ENCODE measurements at places on chromosomes 7 and 10.

DNA sequence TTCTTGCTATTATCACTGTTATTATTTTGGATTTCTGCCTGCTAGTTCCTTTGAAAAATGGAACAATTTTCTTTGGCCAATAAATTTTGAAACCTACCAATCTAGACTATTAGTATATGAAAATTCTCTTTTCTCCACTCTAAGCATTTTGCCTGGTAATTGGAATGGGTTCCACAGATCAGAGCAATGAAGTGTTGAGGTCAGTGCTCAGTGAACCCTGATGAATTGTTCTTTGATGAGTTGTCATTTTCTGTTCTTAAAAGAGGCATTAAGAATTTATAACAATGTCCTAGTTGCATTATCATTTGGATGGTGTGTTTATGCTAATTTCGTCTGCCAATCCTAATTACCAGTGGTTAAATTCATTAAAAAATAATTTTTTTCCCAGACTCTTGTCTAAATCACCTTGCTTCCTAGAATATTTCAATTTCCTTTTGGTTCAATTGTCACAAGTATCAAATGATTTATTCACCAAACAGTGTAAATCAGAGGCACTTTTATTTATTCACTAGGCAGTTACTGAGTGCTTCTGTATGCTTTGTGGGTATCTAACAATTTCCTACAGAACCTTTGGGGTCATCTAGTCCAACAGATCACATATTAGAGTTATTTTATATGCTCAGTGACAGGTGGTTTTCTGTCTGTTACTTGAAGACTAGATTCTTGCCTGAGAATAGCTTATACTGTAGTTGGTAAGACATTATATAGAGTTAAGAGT, 239.0 kb downstream of the DNAJB9 start:
- H3K27ac ChIP-seq: no peak overlapping the region
- no peaks in the 10 kb centered on the region for H3K4me1 ChIP-seq
- H3K27me3 ChIP-seq: no peaks in the 10 kb centered on the region
- H3K36me3 ChIP-seq: no peaks in the 10 kb centered on the region

- no peak for DNase-seq
- H3K27me3 ChIP-seq: peaks cover 24% of the 10 kb centered on the region
- H3K27ac ChIP-seq: peak overlapping the region; percentile 44
- H3K36me3 ChIP-seq: peaks cover 3% of the 10 kb centered on the region
- no peaks in the 10 kb centered on the region for H3K4me1 ChIP-seq
Measured at GRCh38 chr7:1706721-1707613, 36.9 kb downstream of the ELFN1 start.

DNA sequence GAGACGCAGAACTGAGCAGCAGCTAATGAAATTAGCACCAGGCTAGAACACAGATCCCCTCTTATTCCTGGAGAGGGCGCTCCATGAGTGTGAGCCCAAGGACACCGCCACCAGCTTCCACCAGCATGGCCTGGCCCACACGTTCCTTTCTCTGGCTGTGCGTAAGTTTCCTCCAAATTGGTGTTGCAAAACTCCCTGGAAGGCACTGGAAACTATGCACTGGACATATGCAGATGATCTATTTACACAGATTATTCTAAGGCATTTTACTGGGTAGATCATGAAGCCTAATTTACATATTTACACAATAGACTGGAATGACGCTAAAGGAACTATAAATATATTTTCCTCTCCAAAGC, 455.6 kb upstream of the FOXK1 start:
- H3K4me3 ChIP-seq: no peak overlapping the region
- no peak overlapping the region for H3K27ac ChIP-seq
- H3K36me3 ChIP-seq: no peaks in the 10 kb centered on the region

- H3K4me3 ChIP-seq: no peak overlapping the region
- H3K27me3 ChIP-seq: no peaks in the 10 kb centered on the region
- H3K4me1 ChIP-seq: peaks cover 61% of the 10 kb centered on the region
- DNase-seq: no peak
- H3K36me3 ChIP-seq: peaks cover 6% of the 10 kb centered on the region
- H3K27ac ChIP-seq: peak overlapping the region; percentile 42
Measured at GRCh38 chr10:98172073-98172472, 37.6 kb downstream of the R3HCC1L start.

DNA sequence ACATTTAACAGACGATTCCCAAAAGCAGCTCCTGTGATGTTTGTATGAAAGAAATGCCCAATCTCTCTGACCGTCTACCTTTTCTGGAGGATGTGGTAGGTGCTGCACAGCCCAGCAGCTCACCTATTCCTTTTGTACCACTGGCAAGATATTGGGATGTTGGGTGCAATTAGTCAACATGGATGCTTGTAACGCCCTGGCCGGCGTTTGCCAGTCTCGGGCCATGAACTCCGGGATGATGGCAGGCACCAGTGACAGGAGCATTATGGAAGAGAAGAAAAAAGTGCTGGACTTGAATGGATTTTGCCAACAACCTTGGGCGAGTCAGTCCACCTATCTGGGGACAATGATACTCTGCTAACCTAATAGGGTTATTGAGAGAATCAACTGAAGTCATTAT, 69.0 kb upstream of the ZNF438 start:
- DNase-seq: no peak
- peaks cover 32% of the 10 kb centered on the region for H3K27me3 ChIP-seq
- no peak overlapping the region for H3K4me3 ChIP-seq
- H3K4me1 ChIP-seq: no peaks in the 10 kb centered on the region
- H3K36me3 ChIP-seq: no peaks in the 10 kb centered on the region
- no peak overlapping the region for H3K27ac ChIP-seq

GRCh38 chr7:22363756-22364422, 6.9 kb upstream of the RAPGEF5 start:
- no peaks in the 10 kb centered on the region for H3K4me1 ChIP-seq
- DNase-seq: no peak
- peaks cover 35% of the 10 kb centered on the region for H3K27me3 ChIP-seq
- H3K27ac ChIP-seq: no peak overlapping the region

- H3K27me3 ChIP-seq: no peaks in the 10 kb centered on the region
- H3K36me3 ChIP-seq: no peaks in the 10 kb centered on the region
- no peak overlapping the region for H3K27ac ChIP-seq
- H3K4me3 ChIP-seq: no peak overlapping the region
- DNase-seq: no peak
- H3K4me1 ChIP-seq: no peaks in the 10 kb centered on the region
Measured at GRCh38 chr10:36366065-36366464, 724.0 kb upstream of the FZD8 start.

- no peak for DNase-seq
- H3K36me3 ChIP-seq: peaks cover 6% of the 10 kb centered on the region
- peaks cover 58% of the 10 kb centered on the region for H3K4me1 ChIP-seq
- H3K27ac ChIP-seq: peak overlapping the region; percentile 33
- no peak overlapping the region for H3K4me3 ChIP-seq
Measured at GRCh38 chr7:143256932-143257331, 6.3 kb upstream of the GSTK1 start.

- H3K4me1 ChIP-seq: no peaks in the 10 kb centered on the region
- DNase-seq: no peak
- no peaks in the 10 kb centered on the region for H3K27me3 ChIP-seq
- H3K36me3 ChIP-seq: peaks cover 4% of the 10 kb centered on the region
- H3K4me3 ChIP-seq: no peak overlapping the region
Measured at GRCh38 chr10:54203401-54203800, 597.6 kb downstream of the PCDH15 start.

DNA sequence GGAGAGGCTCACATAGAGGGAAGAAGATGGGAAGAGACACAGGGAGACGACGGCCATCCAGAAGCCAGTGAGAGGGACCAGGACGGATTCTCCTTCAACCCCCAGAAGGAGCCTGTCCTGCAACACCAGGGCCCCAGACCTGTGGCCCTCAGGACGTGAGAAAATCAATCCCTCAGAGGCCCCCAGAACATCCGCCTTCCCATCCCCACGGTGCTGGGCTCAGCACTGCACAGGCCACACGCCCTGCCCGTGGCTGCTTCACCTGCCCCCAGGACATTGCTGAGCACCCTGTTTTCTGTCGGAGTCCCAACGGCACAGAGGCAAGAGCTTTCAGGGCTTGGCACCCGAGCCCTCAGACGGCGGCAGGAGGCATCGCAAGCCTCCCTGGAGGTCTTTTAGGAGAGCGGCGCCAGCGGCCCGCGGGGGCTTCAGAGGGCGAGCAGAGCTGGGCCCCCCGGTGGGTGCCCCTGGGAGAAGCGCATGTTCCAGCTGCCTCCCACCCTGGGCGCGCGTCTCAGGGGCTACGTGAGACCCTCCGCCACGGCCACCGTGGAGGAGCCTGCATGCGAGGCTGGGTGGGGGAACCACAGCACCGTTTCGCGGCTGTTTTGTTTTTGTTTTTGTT, 42.8 kb downstream of the PDGFA start:
- no peaks in the 10 kb centered on the region for H3K27me3 ChIP-seq
- H3K36me3 ChIP-seq: no peaks in the 10 kb centered on the region
- H3K27ac ChIP-seq: no peak overlapping the region

GRCh38 chr7:92635538-92635937, 45.3 kb upstream of the FAM133B start:
- no peaks in the 10 kb centered on the region for H3K27me3 ChIP-seq
- peaks cover 2% of the 10 kb centered on the region for H3K36me3 ChIP-seq
- no peak overlapping the region for H3K4me3 ChIP-seq

DNA sequence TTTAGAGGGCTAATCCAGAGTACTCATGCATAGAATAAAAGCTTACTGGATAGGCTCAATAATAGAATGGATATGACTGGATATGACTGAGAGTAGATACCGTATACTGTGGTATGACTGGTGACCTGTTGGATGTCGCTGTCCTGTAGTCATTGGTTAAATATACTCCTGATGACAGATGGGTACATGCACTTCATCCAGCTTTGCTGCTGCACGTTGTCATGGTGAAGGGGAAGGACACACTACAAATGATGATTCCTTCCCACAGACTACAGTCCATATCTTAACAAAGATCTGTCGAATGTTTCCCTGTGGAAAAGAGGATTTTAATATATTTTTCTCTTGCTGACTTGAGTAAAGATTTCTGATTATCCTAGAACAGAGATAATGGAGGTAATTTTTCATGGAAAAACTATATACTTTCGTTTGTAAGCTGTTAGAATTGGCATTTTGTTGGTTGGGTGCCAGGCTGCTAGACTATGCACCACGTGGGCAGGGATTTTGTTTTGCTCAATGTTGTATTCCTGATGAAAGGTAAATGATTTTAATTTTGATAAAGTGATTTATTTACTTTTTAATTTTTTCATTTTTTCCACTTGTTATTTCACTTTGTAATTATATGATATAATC, 97.3 kb downstream of the PPP1R9A start:
- no peak for DNase-seq
- H3K36me3 ChIP-seq: peaks cover 2% of the 10 kb centered on the region
- H3K27me3 ChIP-seq: no peaks in the 10 kb centered on the region
- no peaks in the 10 kb centered on the region for H3K4me1 ChIP-seq
- H3K4me3 ChIP-seq: no peak overlapping the region
- H3K27ac ChIP-seq: no peak overlapping the region

GRCh38 chr10:132225849-132226205, 39.1 kb downstream of the DPYSL4 start:
- H3K36me3 ChIP-seq: no peaks in the 10 kb centered on the region
- no peak overlapping the region for H3K27ac ChIP-seq
- no peak overlapping the region for H3K4me3 ChIP-seq

GRCh38 chr7:151964951-151965350, 8.7 kb downstream of the GALNTL5 start:
- no peak overlapping the region for H3K4me3 ChIP-seq
- no peaks in the 10 kb centered on the region for H3K27me3 ChIP-seq
- no peak overlapping the region for H3K27ac ChIP-seq

GRCh38 chr7:22665923-22666322, 61.1 kb upstream of the IL6 start:
- no peak for DNase-seq
- H3K36me3 ChIP-seq: no peaks in the 10 kb centered on the region
- peaks cover 27% of the 10 kb centered on the region for H3K27me3 ChIP-seq
- H3K27ac ChIP-seq: no peak overlapping the region
- no peaks in the 10 kb centered on the region for H3K4me1 ChIP-seq
- H3K4me3 ChIP-seq: no peak overlapping the region

- H3K36me3 ChIP-seq: no peaks in the 10 kb centered on the region
- no peaks in the 10 kb centered on the region for H3K4me1 ChIP-seq
- H3K27ac ChIP-seq: no peak overlapping the region
Measured at GRCh38 chr10:71413581-71413980, 16.9 kb downstream of the CDH23 start.

DNA sequence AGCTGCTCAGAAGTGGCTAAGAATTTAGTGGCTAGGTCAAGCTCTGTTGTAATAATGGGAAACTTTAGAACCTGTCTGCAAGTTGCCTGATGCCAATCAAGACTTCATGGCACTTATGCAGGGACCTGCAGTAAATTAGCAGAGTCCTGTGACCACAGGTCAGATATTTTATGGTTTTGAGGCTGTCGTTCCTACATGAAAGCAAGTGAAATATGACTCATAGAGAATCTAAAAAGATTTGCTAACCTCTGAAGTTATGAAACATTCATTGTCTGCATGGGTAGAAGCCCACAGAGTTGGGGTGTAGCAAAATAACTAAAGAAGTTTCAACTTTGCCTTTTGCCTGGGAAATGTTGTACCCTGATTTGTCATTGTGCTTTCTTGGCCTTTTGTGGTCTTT, 32.3 kb downstream of the SLC39A12 start:
- peaks cover 5% of the 10 kb centered on the region for H3K36me3 ChIP-seq
- no peak for DNase-seq
- H3K27me3 ChIP-seq: no peaks in the 10 kb centered on the region
- H3K4me1 ChIP-seq: no peaks in the 10 kb centered on the region

- no peaks in the 10 kb centered on the region for H3K36me3 ChIP-seq
- DNase-seq: no peak
- H3K4me3 ChIP-seq: no peak overlapping the region
- no peaks in the 10 kb centered on the region for H3K27me3 ChIP-seq
- H3K4me1 ChIP-seq: no peaks in the 10 kb centered on the region
Measured at GRCh38 chr7:142168746-142169145, 57.2 kb downstream of the MGAM2 start.

DNA sequence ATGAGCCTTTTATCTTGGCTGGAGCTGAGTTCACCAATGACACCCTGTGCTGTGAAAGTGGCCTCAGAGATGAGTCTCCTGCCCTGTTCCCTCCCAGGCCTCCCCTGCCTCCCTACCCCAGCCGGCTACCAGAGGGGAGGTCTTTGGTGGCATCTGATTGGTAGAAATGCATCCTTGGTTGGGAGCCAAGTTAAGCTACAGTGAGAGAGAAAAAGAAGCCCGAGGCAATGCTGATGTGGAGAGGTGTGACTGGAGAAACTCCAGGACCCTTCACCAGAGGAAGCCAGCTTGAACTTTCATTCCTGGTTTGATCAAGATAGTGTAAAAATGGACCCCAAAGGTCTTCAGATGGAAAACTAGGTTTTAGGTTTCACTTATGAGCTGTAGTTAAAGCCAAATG, 191.1 kb upstream of the TCF7L2 start:
- peaks cover 7% of the 10 kb centered on the region for H3K36me3 ChIP-seq
- no peaks in the 10 kb centered on the region for H3K27me3 ChIP-seq
- no peak overlapping the region for H3K4me3 ChIP-seq
- no peak overlapping the region for H3K27ac ChIP-seq
- H3K4me1 ChIP-seq: no peaks in the 10 kb centered on the region

- DNase-seq: no peak
- peaks cover 19% of the 10 kb centered on the region for H3K4me1 ChIP-seq
- H3K4me3 ChIP-seq: no peak overlapping the region
- H3K27ac ChIP-seq: no peak overlapping the region
- no peaks in the 10 kb centered on the region for H3K27me3 ChIP-seq
Measured at GRCh38 chr10:77907900-77908717, 18.4 kb downstream of the DLG5 start.
